ENCODE measurements at places on chromosomes 2 and 18. TPM values are rescaled to one million over a fixed set of nuclear protein-coding genes. Genes with fewer than 3 reads are reported as not detected.

The SIX3 gene
- total RNA-seq: not detected

The RAPGEF4 gene
- total RNA-seq: 1.4 TPM

The PSMA8 gene
- total RNA-seq: not detected

The RBM44 gene
- total RNA-seq: 0.24 TPM

The RTP5 gene
- not detected for total RNA-seq

The RND3 gene
- 100.0 TPM for total RNA-seq

The ZNF521 gene
- total RNA-seq: 0.72 TPM

The ALPI gene
- not detected for total RNA-seq

The GALNT3 gene
- total RNA-seq: 78.2 TPM

The SPHKAP gene
- total RNA-seq: not detected

The RAX gene
- total RNA-seq: not detected

The SEPTIN10 gene
- 71.4 TPM for total RNA-seq

The CHRNA1 gene
- total RNA-seq: not detected

All from tracheal epithelial cell (primary cell).